ENCODE measurements at places on chromosomes 12 and 14.
A peak's percentile ranks its signal among the peaks of the same experiment; 100 is the strongest.

DNA sequence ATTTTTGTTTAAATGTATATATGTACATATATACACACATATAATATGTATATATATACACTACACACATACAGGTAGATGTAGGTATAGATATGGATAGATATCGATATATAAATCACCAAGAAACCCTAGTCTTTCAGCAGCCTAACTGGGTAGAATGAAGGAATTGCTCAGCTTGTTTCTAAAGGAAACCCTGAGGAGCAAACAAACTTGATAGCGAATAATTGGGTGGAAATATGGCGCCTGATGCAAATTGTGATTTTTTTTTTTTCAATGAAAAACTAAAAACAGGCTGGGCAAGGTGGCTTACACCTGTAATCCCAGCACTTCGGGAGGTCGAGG is 254 bp upstream of the CCDC177 start:
- DNase-seq = no peak

DNA sequence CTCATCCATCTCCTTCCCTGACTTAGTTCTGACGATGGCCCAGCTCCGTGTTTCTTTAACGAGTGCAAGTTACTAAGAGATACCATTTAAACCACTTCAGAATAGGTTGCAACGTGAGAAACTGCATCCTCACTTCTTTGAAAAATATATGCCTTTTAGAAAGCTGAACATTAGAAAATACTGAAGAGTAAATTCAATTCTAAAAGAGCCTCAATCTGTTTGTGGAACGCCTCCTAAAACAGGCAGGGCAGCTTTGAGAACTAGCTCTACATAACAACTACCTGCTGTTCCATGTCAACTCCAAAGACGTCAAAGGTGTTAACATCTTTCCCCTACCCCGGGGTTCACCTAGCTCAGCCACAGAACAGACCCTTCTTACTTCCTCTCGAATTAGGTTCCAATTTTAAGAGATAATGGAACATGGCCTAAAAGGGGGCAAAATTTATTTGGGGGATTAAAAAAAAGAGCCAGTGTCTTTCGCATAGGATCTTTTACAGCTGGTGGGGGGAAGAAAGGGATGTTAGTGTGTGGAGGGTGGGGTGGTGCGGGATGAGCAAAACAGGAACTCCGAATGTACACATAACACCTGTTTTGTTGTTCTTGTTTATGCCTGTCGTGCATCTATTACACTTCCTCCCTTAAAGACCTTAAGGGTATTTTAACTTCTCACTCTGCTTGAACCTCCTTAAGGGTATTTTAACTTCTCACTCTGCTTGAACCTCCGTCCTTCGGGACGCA is 3.3 kb downstream of the BHLHE41 start:
- no peak for DNase-seq

DNA sequence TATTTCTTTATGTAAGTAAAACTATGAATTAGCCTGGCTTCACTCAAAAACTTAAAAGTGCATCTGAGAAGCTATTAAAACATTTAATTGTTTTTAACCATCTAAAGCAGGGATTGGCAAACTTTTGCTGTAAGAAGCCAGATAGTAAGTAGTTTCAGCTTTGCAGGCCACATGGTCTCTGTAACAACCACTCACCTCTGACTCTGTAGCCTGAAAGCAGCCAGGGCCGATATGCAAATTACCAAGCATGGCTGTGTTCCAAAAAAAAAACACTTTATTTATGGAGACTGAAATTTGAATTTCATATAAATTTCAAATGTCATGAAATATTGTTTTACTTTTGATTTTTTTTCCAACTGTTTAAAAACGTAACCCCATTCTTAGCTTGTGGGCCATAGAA is 95.3 kb downstream of the CIT start:
- no peak for DNase-seq

GRCh38 chr14:32190673-32191072 is 11.2 kb upstream of the RNU6-7 start:
- DNase-seq = no peak

DNA sequence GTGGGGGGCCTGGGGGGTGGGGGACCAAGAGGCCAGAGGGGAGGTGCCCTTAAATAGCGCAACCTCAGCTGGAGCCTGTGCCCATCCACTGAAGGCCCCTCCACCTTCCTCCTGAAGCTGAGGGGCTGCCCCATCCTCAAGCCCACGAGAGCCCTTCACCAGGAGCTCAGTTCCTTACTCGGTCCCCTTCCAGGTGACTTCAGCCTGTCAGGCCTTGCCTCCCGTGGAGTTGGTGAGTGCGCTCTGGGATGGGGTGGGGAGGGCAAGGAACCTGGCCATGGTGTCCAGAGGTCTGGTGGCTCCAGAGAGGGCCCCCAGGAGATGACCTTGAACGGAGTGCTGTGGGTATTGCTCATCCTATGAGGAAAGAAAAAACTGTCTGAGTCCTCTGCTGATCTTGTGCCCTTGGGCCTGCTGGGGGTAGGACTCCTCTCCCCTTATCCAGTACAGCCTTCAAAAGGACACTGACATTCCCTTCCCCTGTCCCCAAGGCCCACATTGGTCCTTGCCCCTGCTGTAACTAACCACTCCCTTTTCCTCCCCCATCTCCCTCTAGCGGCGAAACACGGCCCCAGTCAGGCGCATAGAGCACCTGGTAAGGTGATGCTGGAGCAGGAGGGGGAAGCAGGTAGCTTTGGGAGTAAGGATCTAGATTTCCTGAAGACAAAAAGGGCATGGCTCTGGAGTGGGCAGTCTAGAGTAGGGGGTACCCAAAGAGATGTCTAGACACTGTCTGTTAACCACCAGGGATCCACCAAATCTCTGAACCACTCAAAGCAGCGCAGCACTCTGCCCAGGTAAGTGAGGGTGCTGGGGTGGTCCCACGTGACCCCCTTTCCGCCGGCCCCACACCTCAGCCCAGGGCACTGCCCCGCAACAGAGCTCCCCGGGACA is 3.6 kb downstream of the TNS2 start:
- DNase-seq = peak; percentile 84

DNA sequence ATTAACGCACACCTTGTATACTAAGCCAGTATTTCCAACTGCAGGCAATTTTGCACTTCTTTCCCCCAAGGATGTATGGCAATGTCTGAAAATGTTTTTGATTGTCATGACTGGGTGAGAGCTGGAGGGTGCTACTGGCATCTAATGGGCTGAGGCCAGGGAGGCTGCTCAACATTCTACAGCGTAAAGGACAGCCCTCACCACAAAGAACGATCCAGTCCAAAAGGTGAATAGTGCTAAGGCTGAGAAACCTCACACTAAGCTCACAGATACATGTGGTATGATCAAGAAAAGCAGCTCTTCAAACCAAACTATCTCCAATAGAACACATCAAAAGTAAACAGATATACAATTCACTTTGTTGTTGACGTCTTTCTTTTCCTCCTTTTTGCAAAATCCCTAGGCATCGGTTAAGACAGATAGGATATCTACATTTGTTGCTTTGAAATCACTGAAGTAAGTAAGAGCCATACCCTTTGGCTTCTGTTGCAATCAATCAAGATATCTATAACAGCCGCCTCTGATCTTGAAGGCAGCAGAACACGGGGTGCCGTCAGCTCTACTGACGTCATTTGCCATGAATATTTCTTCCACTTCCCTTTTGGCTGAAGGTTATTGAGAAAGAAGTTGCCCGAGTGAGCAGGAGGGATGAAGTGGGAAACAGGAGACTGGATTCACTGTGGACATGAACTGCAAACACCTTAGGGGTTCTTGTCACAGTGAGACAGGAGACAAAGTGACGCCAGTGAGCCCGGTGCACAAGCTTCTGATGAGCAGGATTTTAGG is 218.3 kb downstream of the FOXN3 start:
- no peak for DNase-seq

DNA sequence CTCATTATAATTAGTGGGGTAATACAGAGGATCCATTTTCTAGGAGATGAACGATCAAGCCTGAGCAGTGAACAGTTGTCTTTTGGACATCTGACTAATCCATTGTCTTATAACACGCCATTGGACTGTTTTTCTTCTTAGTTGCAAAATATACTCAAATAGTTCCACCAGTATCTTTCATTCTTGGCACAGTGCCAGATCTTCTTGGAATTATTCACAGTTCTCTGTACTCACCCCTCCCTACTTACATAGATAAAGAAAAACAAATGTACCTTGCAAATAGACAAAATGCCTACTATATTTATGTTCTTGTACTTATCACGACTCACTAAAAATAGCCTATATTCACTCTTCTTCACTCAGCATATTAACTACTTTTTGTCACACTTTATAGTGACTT is 3.8 kb downstream of the CBLN3 start:
- peak; percentile 89 for DNase-seq

GRCh38 chr14:84671776-84672175 is 858.2 kb upstream of the FLRT2 start:
- DNase-seq = no peak

GRCh38 chr14:97329701-97330100 is 532.5 kb downstream of the VRK1 start:
- DNase-seq = no peak

All from epithelial cell of esophagus (primary cell).